NCI-H748 treated with DMSO at 0.1 percent for 48 hours (cell line): ENCODE measurements at places on chromosomes 4 and X.

GRCh38 chr4:56910172-56910967, 2.7 kb downstream of the REST start:
- DNase-seq = no peak

GRCh38 chr4:40492691-40493090, 137.0 kb downstream of the RBM47 start:
- DNase-seq = no peak

DNA sequence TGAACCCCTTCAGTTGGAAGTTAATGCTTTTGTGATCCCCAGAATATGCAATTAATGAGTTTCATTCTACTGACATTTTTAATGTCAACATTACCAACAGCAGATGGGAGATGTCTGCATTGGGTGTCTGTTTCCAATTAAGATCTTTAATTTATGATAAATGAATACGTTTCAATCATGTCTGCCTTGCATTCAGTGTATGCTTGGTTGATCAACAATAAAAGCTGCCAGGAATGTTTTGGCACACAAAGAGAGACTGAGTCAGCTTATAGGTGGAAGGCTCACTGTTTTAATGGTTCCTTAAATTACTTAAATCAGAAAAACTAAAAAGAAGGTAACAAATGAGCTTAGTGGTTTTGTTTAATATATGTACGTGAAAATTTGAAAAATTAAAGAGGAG, 359.9 kb upstream of the CNKSR2 start:
- no peak for DNase-seq

DNA sequence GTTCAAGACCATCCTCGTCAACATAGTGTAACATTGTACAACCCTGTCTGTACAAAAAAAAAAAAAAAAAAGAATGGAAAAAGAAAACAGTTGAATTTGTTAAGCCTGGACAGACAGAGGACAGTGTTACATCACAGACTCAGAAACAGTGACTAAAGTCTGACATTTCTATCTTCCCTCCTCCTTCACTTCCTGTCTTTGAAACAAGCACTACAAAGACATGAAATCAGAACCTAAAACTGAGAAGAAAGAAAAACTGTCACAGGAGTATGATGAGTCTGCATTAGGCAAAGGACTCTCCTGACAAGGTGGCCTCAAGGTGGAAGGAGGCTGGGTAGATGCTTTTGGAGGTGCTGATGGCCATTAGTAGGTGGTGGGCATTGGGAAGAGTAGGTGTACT, 126.7 kb downstream of the RBM47 start:
- DNase-seq = no peak

DNA sequence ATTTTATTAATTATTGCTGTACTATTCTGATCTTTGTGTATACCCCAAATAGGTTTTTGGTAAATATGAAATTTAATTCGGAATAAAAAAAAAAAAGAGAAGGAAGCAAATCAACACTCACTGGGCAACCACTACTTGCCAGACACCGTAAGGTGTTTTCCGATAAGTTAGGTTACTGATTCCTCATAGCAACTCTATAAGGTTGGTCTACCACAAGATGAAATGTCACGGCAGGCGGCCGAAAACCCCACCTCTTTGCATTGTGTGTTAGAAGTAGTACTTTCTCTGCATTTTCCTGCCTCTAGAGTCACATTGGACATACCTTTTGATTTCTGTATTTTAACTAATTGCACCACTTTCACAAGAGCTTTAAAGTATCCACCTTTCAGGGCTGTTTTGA, 44.5 kb upstream of the RASGEF1B start:
- DNase-seq = no peak

DNA sequence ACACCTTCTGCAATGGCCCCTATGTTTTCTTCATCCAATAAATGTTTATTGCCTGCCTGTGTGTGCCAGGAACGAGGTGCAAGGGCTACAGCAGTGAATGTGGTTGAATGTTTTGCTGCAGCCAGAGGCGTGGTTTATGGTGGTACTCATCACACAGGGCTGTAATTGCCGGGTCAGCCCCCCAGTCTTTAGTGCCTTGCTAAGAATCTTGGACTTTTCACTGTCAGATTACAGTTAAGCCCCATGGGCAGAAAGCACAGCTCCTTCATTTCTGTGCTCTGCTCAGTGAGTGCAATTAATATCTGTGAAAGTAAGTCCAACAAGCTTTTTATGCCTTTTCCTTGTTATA, 67.8 kb downstream of the TAPT1 start:
- no peak for DNase-seq
